NCI-H774 (cell line): ENCODE measurements at places on chromosomes 4 and X.

DNA sequence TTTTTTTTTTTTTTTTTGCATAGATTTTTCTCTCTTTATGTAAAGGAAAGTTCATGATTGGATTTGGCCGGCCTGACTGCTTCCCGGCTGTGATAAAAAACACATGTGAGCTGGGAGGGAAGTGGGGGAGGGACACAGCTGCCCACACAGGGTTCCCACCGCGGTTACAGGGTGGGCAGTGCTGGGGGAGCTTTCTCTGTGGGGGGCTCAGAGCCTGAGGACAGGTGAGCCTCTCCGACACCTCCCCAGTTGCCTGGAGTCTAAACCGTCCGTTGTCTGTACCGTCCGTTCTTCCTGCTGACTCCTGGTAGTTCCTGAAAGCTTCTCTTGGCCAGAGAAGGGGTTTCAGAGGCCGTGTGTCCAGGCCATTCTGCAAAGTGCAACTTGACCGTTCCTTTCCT, 21.8 kb downstream of the SHOX start:
- DNase-seq = no peak

GRCh38 chrX:132634521-132634920, 145.7 kb upstream of the MBNL3 start:
- DNase-seq = no peak

GRCh38 chr4:83989835-83990234, 453.9 kb downstream of the GPAT3 start:
- no peak for DNase-seq

DNA sequence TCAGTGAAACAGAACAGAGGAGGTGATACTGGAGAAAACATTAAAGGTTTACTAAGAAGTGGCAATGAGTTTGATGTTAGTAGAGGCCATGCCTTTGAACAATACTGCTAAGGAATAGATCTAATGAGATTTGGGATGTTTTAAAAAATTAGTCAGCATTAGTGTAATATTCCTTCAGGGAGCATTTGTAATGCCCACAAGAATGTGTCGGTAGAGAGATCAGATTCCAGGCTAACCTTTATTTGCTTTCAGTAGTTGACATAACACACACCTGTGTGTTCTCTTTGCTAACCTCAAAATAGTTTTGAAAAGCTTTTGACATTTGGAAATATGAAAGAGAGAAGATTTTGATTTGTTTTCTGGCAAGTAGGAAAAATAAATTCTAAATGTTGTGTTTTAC, 328.8 kb downstream of the BMPR1B start:
- no peak for DNase-seq

- DNase-seq = no peak
Measured at GRCh38 chr4:11739992-11740391, 311.3 kb upstream of the HS3ST1 start.

GRCh38 chr4:178752954-178753525, 1310.8 kb upstream of the AGA start:
- no peak for DNase-seq

GRCh38 chrX:114134465-114134864, 449.4 kb upstream of the HTR2C start:
- no peak for DNase-seq

GRCh38 chrX:110914281-110914680, 118.7 kb upstream of the CHRDL1 start:
- DNase-seq = no peak

- DNase-seq = no peak
Measured at GRCh38 chrX:27860337-27860736, 52.5 kb downstream of the MAGEB10 start.
